ENCODE measurements at places on chromosomes 16 and 17.

GRCh38 chr17:2195729-2196128, 107.9 kb downstream of the SMG6 start:
- DNase-seq = peak; percentile 40

- no peak for DNase-seq
Observed at GRCh38 chr17:61296058-61296457, 103.6 kb upstream of the TBX2 start.

DNA sequence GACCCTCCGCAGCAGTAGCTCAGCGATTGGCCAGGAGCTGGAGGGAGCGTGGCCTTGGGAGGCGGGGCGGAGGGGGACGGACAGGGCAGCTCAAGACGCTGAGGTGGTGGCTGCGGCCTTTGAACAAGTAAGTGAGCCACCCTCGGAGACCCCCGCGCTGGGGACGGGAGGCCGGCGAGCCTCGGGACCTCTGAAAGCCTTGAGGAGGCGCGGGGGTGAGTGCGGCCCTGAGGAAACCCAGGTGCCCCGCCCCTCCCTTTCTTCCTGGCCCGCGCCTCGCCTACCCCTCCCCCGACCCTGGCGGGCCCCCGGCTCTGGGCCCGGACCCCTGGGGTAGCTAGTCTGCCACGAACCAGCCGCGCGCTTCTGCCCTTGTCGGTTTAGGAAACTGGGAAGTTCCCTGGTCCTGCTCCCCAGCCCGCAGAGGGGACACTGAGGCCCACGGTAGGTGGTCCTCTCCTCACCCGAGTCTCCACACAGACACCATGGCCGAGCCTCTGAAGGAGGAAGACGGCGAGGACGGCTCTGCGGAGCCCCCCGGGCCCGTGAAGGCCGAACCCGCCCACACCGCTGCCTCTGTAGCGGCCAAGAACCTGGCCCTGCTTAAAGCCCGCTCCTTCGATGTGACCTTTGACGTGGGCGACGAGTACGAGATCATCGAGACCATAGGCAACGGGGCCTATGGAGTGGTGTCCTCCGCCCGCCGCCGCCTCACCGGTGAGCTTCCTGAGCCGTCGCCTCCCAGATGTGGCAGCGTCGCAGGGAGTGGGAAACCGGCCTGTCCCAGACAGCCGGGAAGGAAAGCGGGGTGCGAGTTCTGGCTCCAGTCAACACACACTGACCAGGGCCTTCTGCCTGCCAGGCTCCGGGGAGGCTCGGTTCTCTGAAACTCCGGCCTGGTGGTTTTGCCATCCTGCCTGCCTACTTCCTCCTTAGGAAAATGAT, at the start of gene MAPK7:
MAPK7 (plus strand) TSS at position 83 of the 945 bp plus-strand sequence; CDS start at position 486, 403 bp downstream.
- no peak for DNase-seq

DNA sequence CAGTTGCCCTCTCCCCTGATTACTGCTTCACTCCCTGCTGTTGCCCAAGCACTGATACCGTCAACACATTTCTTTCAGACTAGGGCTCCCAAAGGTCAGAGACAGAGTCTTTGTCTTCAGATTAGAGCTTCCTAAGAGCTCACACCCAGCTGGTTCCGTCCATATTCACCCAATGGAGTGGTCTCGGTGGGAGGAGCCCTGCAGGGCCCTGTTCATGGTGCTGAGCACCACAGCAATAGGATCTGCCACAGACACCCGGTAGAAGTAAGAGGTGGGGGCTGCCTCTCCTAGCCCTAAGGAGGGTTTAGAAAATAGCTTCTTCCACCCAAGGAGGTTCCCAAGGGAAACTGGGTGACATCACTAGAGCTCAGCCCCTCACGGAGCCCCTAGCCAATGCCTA, 128.3 kb downstream of the CCDC144A start:
- DNase-seq = no peak

DNA sequence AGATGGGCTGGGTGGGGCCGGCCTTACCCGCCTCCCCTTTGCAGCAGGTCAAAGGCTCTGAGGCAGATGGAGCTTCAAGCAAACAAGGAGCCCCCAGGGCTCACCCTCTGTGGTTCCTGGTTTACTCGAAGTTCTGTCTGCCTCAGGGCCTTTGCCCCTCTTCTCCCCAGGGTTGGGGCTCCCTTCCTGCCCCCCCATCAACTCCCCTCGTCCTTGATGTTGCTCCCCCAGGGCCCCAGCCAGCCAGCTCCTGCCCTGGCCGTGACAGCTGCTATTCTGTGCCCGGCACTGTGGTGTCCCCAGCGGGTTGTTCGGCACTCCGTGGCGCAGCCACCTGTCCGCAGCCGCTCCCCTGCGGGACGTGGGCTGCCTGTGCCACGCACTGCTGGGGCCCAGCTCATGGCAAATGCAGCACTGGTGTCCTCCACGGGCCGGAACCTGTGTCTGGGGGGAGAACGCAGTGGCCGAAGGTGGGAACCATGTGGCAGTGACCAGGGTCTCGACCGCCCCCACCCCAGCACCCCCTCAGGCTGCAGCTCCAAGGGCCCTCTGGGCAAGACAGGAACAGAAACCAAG, 4.3 kb upstream of the METRN start:
- no peak for DNase-seq

- no peak for DNase-seq
Observed at GRCh38 chr17:58371300-58371950, 19.4 kb upstream of the SUPT4H1 start.

GRCh38 chr16:11025120-11025531, 80.8 kb downstream of the CLEC16A start:
- no peak for DNase-seq

GRCh38 chr17:68829211-68829610, 126.0 kb downstream of the ABCA8 start:
- DNase-seq = no peak

DNA sequence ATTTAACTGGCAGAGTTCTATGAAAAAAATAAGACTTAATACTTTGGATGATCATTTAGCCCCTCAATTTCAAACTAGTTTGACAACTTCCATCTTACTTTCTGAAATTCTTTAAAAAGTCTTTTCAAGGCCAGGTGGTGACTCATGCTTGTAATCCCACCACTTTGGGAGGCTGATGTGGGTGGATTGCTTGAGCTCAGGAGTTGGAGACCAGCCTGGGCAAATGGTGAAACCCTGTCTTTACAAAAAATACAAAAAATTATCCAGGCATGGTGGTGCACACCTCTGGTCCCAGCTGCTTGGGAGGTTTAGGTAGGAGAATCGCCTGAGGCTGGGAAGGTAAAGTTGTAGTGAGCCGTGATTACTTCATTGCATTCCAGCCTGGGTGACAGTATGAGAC, 154.4 kb downstream of the TANC2 start:
- DNase-seq = no peak

DNA sequence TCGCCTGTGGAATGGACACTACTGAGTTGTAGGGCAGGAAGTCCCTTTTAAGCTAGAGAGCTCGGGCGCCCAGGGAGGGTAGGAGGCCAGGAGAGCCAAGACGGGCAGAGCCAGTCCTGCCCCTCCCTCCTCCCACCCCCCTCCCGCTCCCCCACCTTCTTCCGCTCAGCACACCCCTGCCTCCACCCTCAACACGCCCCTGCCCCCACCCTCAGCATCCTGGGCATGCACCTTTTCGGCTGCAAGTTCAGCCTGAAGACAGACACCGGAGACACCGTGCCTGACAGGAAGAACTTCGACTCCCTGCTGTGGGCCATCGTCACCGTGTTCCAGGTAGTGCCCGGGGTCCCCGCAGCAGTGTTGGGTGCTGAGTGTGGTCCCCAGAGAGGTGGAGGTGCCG, 18.3 kb downstream of the TPSG1 start:
- DNase-seq = no peak

- no peak for DNase-seq
Observed at GRCh38 chr16:88882358-88883030, 16.0 kb upstream of the PABPN1L start.

- DNase-seq = no peak
Observed at GRCh38 chr16:73998707-73999106, 297.9 kb upstream of the PSMD7 start.

DNA sequence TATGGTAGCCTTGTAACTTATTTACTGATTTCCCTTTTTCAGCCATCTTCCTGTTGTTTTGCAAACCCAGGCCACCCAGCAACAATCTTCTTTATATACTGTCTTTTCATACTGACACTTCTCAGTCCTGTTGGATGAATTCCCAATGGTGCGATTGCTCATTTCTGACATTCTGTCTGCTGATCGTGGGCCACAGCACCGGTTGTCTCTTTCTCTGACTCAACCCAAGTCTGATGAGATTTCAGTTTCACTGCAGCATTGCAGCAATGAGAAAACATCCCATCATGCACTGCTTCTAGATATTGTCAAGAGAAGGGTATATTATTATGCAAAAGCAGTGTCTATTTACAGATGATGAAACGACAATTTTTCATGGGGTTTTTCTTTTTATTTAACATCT, 349.2 kb upstream of the HSBP1 start:
- no peak for DNase-seq

DNA sequence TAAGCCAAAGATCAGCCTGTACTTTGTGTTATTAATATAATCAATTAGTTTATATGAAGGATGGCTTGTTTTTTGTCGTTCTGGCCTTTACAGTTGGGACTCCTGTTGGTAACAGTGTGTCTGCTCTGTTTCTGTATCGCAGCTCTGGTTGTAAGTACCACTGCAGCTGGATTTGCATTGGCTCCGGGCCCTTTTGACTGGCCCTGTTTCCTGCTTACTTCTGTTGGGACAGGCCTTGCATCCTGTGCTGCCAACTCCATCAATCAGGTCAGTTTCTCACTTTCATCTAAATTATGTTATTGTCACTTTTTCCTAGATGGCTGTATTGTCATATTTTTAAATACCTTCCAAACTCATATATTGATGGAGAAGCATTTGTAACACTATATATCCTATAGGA, 32.7 kb downstream of the COX10 start:
- DNase-seq = no peak

- no peak for DNase-seq
Observed at GRCh38 chr17:16968786-16969185, 3.1 kb downstream of the TNFRSF13B start.

DNA sequence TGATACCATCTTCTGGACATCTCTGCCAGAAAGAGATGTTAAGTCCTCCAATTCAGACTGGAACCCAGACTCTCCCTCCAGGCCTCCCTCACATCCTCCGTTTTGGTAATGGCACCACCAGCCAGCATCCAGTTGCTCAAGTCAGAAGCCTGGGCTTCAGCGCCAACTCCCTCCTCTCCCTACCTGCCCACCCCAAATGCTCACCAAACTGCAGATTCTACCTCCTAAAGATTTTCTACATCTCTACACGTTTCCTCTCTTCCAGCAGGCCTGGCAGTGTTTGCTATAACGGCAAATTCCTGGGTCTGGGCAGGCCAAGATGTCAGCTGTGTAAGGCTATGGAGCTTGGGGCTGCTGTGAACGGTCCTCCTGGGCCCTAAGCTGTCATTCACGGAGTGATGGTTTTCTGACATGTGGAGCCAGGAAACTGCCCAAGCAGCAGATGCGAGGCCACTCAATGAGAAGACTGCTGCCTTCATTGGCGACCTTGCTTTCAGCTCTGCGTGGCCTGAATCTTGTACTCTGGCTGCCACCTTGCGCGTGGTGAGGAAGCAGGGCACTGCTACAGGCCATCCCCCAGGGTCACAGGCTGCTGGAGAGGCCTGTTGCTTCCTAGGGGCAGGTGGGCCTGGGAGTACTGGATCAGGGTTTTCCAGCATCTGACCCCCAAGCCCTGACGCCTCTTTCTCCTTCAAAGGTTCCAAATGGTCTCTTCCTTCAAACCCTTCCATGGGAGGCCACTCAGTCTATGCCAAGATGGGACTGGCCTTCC, 37.7 kb downstream of the TBX4 start:
- no peak for DNase-seq

- DNase-seq = no peak
Observed at GRCh38 chr17:50764734-50765149, 2.6 kb downstream of the ANKRD40CL start.

DNA sequence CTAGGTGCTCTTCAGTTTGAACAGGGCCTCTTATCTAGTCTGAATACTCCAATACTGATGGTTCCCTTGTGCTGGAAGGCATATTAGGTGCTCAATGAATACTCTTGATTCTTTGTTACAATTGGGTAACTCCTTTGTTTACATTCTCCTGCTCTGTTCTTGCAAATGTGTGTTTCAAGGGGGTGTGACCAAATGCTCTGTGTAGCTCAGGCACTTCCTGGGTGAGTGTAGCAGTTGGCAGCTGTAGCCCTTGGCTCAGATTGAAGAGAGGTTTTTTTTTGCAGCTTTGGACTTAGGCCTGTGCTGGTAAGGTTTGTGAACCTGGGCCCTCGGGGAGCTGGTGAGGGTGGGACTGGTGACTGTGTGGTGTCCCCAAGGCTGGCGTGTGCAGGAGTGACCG, 20.2 kb downstream of the TBCD start:
- DNase-seq = no peak

DNA sequence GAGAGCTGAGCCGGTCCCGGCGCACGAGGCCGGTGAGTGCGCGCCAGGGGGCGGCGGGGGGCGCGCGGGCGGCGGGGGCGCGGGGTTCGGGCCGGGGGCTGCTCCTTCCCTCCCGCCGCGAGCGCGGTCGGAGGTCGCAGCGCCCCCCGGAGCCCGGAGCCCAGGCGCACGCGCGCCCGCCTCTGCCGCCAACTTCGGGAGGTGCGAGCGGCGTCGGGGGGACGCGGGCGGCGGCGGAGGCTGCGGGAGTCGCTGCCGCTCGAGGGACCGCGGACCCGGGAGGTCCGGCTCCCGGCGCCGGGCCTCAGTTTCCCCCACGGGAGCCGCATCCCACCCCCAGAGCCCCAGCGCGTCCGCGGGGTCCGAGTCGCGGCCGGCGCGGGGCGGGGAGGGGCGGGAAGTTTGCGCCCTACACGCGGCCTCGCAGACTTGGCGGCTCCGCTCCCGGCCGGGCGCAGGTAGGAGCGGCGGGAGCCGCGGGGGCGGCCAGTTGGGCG, at the start of gene PRR35:
PRR35 (plus strand) TSS at position 191 of the 497 bp plus-strand sequence. CDS start 2,901 bp downstream, outside the sequence.
- no peak for DNase-seq

DNA sequence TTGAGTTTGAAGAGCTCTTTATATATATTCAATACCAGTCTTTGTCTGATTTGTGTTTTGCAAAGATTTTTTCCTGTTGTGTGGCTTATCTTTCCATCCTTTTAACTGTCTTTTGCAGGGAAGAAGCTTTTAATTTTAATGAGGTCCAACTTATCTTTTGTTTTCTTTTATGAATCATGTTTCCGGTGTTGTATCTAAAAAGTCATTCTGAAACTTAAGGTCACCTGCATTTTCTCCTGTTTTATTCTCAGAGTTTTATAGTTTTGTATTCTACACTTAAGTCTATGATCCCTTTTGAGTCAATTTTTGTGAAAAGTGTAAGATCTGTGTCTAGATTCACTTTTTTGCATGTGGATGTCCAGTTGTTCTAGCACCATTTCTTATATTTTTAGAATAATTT, 24.6 kb upstream of the COX10 start:
- DNase-seq = no peak

DNA sequence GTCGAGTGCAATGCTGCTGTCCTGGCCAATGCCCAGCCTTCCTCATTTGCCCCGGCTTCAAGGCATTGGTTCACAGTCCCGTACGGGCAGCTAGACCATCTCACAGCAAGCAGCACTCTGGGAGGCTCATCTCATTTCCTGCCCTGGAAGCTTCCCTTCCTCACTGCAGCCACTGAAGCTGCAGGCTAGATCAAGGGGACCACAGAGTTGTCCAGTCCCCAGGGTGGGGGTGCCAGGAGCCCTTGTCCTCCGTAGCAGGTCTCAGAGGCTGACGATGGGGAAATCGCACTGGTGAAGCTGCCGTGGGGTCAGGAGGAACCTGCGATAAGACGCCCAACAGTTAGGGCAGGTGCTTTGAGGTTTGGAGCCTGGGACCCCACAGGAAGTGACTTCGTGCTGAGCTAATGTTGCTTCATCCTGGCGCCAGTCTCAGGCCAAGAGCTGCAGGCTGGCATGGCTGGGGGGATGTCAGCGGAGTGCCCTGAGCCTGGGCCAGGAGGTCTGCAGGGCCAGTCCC, at the start of gene SPNS3:
SPNS3 (plus strand) TSS at position 426 of the 517 bp plus-strand sequence; CDS start at position 454, 28 bp downstream.
- DNase-seq = peak; percentile 20

All from stimulated activated CD4-positive, alpha-beta T cell treated with anti-CD3 and anti-CD28 coated beads, Interleukin-4, amount 100 ng/mL, for 1 hour (primary cell).